ENCODE measurements at places on chromosomes 3 and 15.
A peak's percentile ranks its signal among the peaks of the same experiment; 100 is the strongest.

GRCh38 chr15:89812011-89812846 is 2.4 kb downstream of the ANPEP start:
- DNase-seq: peak; percentile 87

DNA sequence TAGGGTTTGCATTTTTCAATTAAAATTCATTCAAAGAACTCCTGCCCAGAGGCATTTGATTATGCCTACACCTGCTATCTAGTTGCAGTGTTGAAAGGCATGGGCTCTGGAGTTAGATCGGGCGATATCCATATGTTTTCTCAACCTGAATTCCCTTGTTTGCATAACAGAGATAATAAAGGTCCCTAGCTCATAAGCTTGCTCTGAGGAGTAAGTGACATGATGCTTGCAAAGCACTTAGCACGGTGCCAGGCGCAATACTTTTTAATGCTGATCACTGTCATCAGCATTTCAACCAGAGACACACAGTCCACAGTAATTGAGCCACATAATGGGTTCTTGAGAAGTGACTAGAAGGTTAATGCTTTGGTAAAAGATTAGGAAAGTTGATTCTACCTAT is 106.3 kb upstream of the SAMMSON start:
- DNase-seq: no peak

DNA sequence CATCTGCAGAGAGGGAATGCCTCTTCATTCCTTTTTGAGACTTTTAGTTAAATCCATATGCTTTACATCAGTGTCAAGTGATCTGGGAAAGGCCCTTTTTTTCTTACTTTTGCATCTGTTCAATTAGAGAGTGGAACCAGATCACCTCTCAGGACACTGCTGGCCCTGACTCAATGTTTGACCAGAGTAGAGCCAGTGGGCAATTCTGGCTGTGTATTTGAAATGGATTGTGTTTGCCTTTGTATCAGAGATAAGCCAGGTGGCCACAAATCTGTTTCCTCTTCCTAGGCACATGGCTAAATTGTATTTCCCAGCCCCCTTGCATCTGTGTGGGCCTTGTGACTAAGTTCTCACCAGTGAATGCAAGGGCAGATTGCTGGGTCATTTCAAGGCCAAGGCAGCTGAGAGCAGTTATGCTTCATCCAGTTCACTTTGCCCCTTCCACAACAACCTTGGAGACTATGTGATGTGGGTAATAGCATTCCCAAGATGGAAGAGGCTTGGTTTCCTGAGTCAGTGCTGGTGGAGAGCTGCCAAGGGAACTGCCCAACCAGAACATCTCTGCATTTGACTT is 75.6 kb upstream of the CACNA2D3 start:
- no peak for DNase-seq

DNA sequence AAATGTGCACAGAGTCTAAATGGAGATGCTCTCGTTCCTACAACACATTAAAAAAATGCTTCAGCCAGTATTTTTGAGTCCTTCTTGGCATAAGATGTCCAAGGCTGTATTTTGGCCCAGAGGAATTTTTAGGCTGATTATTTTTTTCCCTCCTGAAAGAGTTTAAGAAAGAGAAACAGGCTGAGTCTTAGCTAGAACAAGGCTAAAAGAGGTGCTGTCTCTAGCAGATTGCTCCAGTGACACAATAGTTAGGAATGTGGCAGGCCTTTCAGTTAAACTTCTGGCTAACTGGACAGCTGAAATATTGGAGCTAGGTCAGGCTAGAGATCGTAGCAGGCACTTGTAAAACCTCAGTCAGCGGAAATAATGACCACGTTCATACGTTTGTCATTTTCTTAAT is 271.4 kb upstream of the RARB start:
- DNase-seq: no peak

DNA sequence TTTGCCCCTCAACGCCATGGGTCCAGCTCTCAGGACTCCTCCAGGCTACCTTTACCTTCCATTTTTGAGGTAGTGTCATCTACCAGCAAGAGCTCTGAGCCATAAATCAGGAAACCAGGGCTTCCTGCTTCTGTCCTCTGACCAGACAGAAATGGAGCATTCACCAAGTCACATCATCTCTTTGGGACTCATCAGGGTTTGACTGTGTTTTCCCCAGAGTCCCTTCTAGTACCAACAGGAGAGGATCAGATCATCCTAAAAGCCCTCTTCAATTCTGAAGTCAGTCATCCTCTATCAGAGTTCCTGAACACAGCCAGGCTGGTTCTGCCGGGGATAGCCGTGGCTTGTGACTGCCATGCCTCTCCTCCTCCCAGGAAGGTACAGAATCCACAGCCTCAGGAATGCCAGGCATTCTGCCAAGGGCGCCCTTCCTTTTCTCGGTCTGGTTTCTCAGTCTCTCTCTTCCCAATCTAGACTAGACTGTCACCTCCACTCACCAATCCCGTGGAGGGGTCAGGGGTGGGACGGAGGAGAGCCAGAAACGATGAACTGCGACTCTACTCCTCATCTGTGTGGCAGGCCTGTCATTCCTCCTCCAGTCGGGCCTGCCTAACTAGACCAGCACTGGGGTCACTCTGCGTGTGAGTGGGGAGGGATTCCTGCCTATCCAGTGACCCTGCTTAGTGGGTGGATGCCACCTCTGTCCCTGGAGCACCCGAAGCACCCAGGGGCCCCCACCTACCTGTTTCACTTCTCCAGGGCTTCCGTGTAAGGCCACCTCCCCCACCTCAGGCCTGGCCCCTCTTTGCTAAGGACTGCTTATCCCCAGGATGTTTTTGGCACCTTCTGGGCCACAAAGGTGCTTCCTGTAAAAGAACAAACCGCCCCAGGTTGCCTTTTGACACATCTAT is 30.9 kb downstream of the CCNL1 start:
- peak; percentile 65 for DNase-seq

- no peak for DNase-seq
Measured at GRCh38 chr15:39629371-39629770, 48.5 kb downstream of the THBS1 start.

- DNase-seq: no peak
Measured at GRCh38 chr3:140434261-140434905, 243.5 kb upstream of the TRIM42 start.

- no peak for DNase-seq
Measured at GRCh38 chr3:149400645-149401044, 23.2 kb upstream of the TM4SF1 start.

DNA sequence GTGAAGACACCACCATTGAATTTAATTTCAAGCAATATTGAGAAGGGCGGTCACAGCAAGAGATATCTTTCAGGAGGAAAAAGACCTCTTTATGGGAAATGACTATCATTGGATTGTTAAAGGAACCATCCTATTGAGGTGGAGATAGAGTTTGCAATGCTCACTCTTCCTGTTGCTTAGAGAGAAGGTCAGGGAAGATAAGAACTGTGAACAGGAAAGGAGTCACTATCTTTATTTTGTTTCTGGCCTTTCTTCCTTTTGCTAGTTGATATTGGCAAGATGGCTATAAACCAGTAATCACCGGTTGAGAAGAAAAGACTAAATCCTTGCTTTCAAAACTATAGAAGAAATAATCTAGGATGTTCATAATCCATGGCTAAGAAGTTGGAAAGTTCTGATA is 112.1 kb upstream of the TMEM108 start:
- DNase-seq: no peak

- DNase-seq: no peak
Measured at GRCh38 chr3:101271728-101272127, 48.6 kb downstream of the IMPG2 start.

DNA sequence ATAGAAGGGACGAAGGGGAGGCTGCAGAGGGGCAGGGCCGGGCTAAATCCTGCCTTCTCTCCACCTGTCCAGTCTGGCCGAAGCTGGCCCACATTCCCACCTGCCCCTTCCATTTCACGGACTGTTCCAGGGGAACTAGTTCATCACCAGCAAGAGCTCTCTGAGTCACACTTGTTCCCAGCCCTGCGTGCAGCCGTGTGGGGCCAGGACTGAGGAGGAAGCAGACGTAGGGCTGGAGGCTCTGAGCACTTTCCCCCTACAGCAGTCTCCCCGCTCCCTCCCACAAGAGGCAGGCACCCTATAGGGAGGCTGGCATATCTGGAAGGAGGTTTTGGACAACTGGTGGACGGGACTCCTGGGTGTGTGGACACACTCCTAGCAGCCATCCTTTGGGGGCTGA is 3.0 kb downstream of the ITIH4 start:
- DNase-seq: no peak

- no peak for DNase-seq
Measured at GRCh38 chr3:44419116-44419922, 58.2 kb downstream of the ZNF445 start.

GRCh38 chr3:175518459-175518858 is 659.3 kb downstream of the NAALADL2 start:
- no peak for DNase-seq

GRCh38 chr3:8200996-8201395 is 300.6 kb upstream of the LMCD1 start:
- DNase-seq: no peak

DNA sequence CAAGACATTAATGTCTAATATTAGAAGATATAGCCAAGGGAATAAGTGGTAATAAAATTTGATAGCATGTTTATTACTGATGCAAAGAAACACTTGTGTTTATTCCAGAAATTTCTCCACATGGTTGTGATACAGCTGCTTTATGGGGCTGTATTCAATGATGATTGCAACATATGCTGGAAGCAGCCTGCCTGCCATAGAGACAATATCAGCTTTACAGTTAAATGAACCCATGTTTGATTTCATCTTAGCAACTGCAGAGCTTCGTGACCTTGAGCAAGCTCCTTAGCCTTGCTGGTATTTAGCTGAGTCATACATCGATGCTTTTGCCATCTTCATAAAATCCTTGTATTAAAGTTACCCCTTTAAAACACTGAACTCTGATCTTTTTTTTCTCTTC is 168.1 kb upstream of the STAC start:
- DNase-seq: no peak

GRCh38 chr15:69114331-69114928 is 46.0 kb upstream of the GLCE start:
- no peak for DNase-seq

DNA sequence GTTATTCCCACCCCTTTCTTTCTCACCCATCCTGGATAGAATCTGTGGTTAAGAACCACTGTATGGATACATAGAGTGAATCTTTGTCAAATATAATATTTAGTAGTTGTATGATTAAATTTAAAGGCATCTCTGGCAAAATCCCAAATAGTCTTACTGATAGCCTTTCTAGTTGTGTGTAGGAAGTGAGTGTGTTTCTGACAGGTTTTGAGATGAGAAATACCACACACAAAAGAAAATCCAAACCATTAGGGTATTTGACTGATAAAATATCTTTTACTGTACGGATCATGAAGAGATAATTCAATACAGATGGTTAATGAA is 44.7 kb upstream of the PLCL2 start:
- DNase-seq: no peak

GRCh38 chr3:50251220-50251619 is 15.2 kb downstream of the GNAI2 start:
- no peak for DNase-seq

DNA sequence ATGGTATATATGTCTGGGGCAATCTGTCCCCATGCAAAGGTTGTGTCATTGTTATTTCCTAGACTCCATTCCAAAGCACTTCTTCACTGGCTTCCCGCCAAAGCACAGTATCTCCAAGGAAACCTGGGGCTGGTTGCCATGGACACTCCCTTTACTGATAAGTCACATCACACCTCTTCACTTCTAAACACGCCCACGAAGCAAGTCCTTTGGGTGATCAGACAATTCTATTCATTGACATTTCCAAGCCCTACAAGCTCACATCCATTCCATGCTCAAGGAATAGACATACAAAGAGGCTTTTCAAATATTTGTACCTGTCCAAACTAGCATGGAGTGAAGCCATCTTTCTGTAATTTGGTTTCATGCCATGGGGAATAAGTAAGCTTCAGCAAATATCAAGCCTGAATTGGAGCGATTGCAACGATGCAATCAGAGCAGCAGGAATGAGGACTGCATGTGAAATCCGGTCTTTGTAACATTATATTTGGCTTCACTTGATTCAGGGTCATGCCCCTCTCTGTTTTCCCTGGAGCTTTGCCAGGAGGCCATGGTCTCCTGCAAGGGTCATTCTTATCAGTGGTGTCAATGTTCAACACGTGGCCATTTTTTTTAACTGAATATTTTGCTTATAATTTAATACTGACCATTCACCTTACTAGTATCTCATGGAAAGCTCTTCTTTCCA is 201.6 kb upstream of the TMC3 start:
- no peak for DNase-seq

GRCh38 chr3:145899241-145899640 is 261.7 kb downstream of the PLOD2 start:
- DNase-seq: no peak

DNA sequence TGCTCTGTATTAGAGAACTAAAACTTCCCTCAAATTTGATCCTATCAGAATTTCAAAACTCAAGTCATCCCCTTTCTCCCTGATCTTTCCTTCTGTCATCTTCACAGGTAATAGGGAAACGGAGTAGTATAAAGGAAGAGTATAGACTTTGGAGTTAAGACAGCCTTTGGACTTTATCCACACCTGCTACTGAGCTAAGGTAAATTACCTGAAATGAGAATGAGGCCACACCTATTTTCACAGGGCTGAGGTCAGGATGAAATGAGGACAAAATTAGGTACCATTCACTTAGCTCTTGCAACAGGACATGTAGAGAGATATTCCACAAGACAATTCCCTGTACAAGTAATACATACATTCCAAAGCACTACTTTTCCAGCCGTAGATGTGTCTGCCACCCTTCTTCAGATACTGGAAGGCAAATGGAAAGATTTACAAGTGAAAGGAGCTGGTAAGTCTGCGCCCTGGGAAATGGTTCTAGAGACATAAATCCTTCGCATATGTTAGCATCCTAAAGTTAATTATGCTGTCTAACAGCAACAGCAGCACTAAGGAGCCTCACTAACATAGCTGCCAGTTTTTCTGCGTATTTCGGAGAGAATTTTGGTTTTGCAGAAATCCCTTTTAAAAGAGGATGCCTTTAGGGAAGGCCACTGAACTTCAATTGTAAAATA is 461.8 kb downstream of the SHQ1 start:
- DNase-seq: no peak

GRCh38 chr3:153973722-153974265 is 147.4 kb upstream of the ARHGEF26 start:
- DNase-seq: no peak

DNA sequence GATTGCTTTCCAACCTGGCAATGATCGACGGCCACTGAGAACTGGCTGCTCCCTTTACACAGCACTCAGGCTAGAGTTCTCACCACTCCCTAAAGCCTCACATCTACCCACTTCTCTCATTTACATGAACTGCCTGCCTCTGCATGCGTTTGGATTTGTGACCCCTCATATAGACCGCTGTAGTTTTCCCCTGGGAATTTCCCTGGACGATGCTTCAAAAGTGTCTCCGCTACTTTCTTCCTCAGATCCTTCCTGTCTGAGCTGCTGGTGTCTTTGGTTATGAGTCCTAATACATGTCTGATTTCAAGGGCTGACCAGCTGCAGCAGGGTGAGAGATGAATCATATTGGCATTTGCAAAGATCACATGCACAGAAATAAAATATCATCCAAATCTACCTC is 116.7 kb upstream of the ETV5 start:
- DNase-seq: no peak

GRCh38 chr3:155217591-155217990 is 75.9 kb downstream of the STRIT1 start:
- no peak for DNase-seq

GRCh38 chr3:183085634-183086390 is 13.5 kb downstream of the MCCC1 start:
- no peak for DNase-seq

GRCh38 chr15:35308802-35309201 is 223.7 kb upstream of the NANOGP8 start:
- peak; percentile 56 for DNase-seq

GRCh38 chr15:75357976-75358673 is 10.3 kb downstream of the MAN2C1 start:
- DNase-seq: no peak

GRCh38 chr15:72902245-72902918 is 118.8 kb upstream of the ADPGK start:
- DNase-seq: peak; percentile 61

Data from prostate gland (tissue), 2 donors.